ENCODE measurements at places on chromosomes 3 and 15.

DNA sequence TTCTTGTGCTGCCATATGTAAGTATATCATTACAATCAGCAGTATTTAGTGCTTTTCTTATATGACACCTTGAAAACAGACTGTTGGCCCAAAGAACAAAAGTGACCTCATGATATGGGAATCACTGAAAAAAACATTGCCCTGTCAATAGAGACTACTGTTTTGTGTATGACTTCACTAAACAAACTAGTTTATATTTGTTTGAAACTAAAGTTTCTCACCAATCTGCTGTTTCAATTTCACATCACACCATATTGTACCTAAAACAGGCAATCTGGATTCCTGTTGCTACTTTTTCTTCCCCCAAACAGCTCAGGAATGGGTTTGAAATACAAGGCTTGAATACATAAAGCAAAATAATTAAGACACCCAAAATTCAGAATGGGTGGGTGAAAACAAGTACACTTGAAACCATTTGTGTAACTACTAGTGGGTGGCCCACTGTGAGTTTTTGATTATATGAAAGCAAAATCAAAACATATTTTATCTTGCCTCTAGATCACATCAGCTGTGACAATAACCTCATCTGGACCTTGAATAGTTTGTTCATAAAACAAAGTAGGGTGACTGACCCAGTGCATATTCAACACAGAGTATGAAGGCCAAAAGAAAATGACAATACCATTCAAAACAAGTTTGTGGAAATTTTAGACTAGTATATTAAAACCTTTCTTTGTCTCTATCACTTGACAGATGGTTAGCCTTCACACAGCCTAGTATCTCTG is 5.9 kb downstream of the ZBTB20 start:
- DNase-seq, result no peak

DNA sequence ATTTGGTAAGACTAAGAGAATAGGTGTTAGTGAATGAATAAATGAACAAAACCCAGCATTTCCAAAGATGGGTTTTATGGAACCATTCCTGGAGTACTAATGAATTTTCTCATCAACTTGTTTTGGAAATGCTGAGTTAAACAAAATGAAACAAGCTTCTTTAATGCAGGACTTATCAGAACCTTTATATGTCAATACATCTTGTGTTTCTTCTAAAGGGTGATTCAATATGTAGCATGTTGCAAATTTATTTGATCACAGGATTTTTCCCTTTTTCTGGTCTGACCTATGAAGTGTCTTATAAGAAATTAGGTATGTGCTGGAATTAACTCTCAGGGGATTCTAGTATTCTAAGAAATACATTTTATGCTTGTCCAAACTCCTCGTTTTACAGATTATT is 53.2 kb downstream of the EDEM1 start:
- DNase-seq, result no peak

DNA sequence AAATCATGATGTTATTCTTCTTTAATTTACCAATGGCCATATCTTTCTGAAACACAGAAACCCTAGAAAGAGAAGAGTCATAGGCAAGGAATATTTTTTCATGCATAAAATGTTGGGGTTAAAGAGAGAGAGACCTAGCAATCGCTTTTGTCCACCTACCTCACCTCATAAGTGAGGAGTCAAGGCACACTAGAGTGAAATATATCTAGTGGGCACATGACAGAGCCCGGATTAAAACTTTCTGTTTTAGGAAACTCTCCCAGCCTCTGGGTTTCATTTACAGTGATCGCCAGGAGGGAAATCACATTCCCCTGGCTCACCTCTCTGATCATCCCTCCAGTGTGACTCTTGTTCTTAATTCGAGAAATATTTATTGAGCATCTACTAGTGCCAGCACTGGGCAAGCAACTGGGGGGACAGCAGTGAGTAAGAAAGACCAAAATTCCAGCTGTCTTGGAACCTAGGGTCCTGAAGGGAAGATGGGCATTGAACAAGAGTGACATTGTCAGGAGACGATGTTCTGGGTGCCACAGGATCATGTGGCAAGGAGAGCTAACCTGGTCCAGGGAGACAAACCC is 1.3 kb downstream of the CAPN3 start:
- DNase-seq, result no peak

GRCh38 chr15:91231703-91232102 is 131.6 kb downstream of the SV2B start:
- no peak for DNase-seq

GRCh38 chr3:154398084-154398967 is 31.7 kb downstream of the GPR149 start:
- DNase-seq, result no peak

GRCh38 chr15:90044191-90044590 is 43.1 kb downstream of the ZNF710 start:
- no peak for DNase-seq

GRCh38 chr3:143002083-143002712 is 828 bp downstream of the U2SURP start:
- no peak for DNase-seq

- no peak for DNase-seq
Observed at GRCh38 chr15:78209646-78210348, 24.6 kb downstream of the ACSBG1 start.

- DNase-seq, result no peak
Observed at GRCh38 chr15:82979726-82980125, 6.3 kb upstream of the RAMAC start.

DNA sequence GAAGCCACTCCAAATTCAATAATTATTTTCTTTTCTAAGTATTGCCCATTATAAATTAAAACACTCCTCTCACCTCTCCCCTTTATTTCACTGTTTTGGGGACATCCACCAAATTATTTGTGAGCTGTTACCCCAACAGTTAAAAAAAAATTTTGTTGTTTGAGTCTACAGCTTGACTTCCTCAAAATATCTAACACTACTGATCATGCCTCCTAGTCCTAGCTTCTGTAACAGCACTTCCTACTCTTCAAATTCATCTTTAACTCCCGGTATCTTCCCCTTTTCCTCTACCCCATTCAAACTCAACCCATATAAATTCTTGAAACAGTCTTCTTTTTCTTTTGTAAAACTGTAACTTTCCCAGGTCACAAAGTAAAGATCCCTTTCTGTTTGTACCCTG is 15.9 kb downstream of the PARL start:
- no peak for DNase-seq

DNA sequence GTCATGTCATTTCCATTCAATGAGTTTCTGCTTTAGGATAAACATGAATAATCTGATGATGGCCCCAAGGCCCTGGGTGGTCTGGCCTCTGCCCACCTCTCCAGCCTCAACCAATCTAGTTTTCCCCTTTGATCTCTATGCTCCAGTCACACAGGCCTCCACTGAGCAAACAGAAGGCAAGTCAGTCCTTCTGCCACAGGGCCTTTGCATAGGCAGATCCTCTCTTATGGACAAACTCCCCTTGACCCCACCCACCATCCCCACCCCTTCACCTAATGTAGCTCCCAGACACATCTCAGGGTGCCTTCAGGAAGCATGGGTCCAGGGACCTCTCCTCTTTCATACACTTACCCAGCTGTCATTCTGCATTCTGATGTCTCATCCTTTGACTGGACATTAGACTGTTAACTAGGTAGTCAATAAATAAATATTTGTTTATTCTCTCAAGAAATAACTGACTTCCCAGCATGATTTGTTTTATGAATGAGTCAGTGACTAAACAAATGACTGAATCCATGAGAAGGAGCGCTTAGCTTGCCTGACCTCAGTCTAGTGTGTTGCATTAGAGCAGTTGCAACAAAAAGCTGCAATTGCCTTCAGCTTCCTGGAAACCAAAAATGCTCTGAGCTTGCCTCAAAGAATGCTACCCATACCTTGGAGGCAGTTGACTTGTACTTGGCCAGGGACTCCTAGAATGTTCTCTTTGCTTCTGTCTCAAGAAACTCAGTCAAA is 386.6 kb upstream of the WNT5A start:
- no peak for DNase-seq

DNA sequence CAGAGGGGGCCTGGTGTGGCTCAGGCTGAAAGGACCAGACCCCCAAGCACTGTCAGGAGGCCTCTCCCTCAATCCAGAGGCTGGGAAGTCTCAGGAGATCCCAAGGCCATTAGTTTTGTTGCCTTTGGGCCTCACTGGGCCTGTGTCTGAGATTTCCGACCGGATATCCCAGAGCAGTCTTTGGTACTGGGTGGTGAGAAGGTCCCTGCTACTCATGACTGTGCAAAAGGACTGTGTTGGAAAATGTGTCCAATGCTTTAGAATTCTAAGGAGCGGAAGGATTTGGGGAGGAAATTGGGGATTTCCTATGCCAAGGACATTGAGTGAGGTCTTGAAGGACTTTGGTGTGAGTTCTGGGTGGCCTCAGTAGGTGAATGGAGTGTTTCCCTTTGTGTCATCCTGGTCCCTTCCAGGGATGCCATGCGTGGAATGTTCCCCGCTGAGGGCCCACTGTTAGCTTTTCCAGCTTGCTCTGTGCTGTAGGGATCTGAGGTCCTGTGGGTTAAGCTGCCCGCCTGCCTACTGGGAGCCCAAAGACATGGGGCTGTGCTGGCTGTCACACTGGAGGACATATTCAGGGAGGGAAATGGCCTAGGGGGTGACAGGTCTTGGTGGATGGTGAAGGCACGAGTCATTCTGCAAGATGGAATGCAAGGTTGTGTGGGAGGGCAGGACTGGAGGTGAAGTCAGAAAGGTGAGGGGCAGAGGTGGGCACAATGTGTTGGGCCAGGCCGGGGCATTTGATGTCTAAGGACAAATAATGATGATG is 16.4 kb downstream of the SMAD6 start:
- no peak for DNase-seq

DNA sequence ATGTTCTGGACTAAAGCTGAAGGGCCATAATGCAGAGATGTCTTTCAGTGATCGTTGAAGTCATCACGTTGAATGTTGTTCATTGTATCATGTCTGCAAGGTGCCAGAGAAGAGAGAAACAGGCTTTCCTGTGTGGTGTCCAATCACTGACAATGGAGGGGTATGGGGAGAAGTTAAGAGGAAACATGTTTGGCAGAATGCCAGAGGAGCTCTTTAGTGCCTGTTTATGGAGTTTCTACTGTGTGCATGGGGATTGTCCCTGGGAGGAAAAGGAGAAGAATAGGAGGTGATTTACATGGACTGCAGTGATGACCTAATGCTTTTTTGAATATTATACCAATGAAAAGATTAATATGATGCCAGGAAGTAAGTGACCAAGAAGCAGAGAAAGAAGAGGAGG is 11.7 kb downstream of the SCAANT1 start:
- no peak for DNase-seq

DNA sequence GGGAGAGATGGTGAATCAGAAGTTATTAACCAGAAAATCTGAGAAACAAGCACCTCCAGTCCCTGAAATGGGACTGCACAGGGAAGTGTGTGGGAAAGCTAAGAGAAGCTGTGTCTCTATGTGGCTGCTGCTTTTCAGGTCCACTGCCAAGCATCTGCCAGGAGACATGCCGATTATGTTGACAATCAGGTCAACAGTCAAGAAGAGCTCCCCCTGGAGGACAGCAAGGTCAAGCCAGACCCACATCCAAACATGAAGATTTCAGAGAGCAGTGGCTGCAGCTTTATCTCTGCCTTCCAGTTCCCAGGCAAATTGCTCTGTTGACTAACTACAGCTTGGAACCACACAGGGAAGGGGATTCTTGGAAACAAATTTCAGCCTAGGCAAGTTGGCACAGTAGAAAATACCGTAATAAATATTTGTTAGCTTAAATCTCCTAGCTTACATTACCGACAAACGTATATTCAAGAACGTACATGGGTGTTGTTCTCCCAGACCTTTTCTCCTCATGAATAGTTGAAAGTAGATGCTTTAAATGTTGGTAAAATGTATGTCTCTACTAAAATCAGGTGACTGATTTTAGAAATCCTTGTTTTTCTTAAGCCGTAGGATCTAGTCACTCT is 394.5 kb upstream of the RARB start:
- DNase-seq, result peak; percentile 18

DNA sequence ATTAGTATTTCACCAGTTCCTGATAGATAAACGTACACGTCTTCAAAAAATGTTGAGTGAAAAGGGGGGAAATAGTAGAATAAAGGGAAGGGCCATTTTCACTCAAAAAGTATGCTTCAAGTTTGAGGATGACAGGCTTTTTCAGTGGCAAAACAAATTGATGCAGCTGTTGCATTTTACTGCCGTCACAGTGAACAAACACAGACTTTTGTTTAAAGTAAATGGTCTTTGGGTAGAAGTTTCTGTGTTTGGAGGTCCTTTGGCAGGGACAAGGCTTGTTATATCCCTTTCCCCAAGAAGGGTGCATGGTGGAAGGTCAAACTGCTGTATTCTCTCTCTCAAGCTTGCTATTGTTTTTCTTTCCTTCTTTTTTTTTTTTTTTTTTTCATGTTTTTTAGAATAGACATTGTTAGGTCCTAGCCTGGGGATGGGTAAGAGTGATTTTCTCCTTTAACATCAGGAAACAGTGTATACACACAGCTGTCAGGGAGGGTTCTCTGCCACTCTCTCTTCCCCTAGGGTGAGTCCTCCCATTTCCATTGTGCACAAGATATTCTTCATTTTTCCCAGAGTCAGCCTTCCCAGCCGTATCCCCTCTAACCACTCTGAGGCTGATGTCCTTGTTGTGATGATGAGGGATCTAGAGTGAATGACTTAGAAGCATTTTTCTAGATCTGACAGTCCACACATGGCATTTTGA is 6.6 kb upstream of the SUCNR1 start:
- DNase-seq, result no peak

DNA sequence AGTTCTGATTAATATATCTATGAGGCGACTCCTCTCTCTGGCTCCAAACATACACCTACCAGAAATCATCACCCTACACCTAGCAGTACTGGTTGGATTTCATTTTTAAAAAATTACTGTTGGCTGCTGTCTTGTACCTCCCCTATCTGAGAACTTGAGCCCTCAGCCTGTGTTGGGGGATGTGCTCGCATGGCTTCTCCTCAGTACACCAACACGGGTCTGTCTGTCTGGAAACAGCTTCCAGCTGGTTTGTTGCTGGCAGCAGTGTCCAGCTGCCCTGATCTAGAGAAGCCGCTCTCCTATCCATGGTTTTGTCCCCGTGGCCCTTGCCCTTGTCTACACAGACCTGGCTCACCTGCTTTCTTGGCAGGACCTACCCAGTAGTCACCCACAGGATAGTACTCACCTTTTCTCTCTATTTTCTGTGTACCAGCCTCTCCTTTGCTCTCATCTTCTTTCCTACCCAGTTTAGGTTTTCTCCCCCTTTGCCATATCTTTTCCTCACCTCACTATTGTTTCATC is 43.2 kb upstream of the NEDD4 start:
- no peak for DNase-seq

DNA sequence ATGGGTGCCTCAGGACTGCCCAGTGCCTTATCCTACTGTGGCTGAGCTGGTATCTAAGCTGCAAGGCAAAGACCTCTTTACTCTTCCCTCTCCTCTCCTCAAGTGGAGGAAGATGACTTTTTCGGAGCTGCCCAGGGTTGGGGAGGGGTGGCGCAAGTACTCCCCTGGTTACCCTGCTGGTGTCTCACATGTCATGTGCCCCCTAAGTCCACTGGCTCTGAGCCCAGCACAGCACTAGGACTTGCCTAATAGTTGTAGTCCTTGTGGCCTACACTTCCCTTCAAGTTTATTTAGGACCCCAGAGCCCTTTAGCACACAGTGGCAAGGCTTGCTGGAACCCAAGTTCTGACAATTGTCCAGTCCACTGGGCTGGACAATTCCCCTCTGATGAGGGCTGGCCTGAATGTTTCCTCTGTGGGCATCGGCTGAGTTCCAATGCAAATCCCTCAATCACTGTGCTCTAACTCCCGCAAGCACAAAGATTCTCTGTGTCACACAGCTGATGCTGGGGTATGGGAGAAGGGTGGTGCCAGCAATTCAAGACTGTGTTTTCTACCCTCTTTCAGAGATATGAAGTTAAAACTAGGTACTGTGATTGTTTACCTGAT is 60.4 kb downstream of the UQCC5 start:
- no peak for DNase-seq
